ENCODE measurements at places on chromosomes 13 and 19. TPM values are rescaled to one million over a fixed set of nuclear protein-coding genes. Genes with fewer than 3 reads are reported as not detected.

DNA sequence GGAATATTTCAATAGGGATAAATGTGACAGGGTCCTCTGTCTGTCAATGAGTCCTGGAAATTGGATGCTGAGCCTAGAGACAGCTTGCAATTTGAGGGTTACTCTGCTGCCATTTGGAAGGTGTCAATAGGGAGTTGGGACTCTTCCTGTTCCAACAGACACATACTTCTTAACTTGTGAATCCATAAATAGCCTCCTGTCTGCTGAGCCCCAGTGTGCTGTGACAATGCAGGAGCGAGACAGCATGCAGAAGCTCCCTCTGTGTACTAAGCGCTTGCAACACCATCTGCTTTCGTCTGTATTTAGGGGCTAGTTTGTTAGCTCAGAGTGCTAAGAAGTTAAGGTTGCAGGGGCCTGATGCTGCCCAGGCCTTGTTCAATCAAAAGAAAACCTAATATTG lies 58.5 kb upstream of the GPR12 start:
- no peaks in the 10 kb centered on the region for H3K27me3 ChIP-seq
- no peaks in the 10 kb centered on the region for H3K36me3 ChIP-seq
- DNase-seq = no peak

DNA sequence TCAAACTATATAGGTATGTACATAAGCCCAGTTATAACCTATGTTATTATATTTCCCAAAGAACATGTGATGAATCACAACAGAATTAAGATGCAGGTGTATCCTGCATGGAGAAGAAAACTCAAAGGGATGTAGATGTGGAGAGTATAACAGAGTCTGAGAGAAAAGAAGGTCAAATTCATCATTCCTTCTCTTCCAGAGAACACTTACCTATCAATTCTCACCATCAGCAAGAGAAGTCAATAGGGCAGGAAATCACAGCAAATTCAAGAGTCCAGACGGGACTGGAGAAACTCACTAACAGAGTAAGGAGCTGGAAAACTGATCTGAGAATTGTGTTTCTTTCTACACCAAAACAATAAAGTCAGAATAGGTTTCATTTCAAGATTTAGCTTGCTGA lies 28.4 kb downstream of the DIAPH3 start:
- no peaks in the 10 kb centered on the region for H3K27me3 ChIP-seq
- H3K36me3 ChIP-seq = no peaks in the 10 kb centered on the region
- H3K27ac ChIP-seq = no peak overlapping the region

DNA sequence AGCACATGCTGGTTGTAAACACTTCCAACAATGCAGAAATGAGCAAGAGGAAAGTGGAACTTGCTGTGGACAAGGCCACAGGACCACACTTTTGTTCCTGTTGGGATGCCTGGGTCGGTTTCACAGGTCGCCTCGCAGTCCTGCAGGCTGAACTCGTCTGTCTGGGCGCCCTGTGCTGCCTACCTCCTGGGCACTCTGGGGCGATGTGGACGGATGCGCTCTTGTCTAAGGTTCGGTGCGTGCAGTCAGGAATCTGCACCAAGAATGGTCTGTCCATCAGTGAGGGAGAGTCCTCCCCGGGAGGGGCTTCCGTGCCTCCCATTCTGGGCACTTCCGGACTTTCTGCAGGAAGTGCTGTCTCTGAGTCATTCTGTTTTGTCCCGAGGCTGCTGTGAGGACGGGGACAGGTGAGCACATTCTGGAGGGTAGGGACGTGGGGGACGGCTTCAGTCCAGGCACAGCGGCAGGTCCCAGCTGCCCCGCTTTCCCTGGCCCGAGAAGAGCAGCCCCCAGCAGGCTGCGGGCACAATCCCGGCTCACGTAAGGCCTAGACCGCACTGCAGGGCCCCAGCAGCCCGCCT lies 24.1 kb upstream of the SLITRK1 start:
- H3K4me1 ChIP-seq = no peaks in the 10 kb centered on the region
- H3K4me3 ChIP-seq = no peak overlapping the region
- DNase-seq = no peak
- no peaks in the 10 kb centered on the region for H3K36me3 ChIP-seq

Gene PLPPR3
- not detected for total RNA-seq

DNA sequence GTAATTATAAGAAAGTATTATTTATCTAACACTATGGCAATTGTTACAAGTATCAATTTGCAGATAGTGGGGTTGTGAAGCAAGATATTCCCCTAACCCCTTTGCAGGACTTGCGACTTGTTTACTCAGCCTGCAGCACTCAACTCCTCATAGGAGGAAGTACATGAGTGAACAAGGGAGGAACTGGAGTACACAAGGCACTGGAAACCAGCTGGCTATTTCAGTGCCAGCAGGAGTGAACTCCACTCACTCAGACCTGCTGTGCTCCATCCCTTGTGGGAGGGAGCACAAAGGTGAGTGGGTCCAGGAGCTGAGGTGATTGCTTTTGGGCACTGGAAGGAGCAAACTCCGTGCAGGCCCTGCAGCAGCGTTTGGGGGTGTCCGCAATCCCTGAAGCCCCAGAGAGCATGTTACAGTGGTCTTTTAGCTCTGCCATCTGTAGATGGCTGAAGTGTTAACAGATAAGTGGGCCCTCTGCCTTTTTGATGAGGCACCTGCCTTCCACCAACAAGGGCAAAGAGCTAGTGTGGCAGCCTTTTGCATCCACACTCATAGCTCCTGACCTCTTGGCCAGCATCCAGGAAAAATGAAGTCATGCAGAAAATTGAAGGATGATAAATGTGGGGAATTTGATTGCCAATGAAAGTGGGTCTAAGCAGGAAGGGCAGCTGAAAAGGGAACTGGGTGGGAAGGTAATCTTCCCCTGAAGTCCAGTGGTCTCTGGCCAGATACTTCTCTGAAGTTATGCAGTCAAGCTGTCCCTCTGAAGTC lies 802.2 kb upstream of the MIR17HG start:
- H3K36me3 ChIP-seq = no peaks in the 10 kb centered on the region
- H3K4me1 ChIP-seq = no peaks in the 10 kb centered on the region
- no peaks in the 10 kb centered on the region for H3K27me3 ChIP-seq
- H3K4me3 ChIP-seq = no peak overlapping the region

Gene ZGLP1
- 0.58 TPM for total RNA-seq

DNA sequence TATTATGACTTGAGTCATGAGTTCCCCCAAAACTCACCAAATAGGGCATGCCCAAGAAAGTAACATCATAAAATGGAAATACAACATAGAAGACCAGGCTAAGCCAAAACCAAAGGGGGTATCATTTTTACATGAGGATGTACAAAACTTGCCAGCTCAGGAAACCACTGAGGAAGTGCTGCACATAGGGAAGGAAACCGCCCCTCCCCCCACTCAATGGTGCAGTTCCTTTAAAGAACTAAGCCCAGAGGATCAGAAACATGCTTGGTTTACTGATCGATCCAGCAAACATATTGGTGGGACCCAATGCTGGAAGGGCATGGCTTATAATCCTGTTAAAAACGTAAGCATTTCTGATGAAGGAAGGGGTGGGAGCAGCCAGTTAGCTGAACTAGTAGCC lies 4.2 kb upstream of the ZNF486 start:
- no peak overlapping the region for H3K27ac ChIP-seq
- H3K4me1 ChIP-seq = peaks cover 2% of the 10 kb centered on the region
- DNase-seq = no peak
- H3K36me3 ChIP-seq = no peaks in the 10 kb centered on the region

GRCh38 chr13:95568131-95568530 lies 15.6 kb downstream of the CLDN10 start:
- no peaks in the 10 kb centered on the region for H3K36me3 ChIP-seq
- H3K4me3 ChIP-seq = no peak overlapping the region
- no peak overlapping the region for H3K27ac ChIP-seq
- H3K27me3 ChIP-seq = no peaks in the 10 kb centered on the region

Gene ARID3A
- 3.5 TPM for total RNA-seq

Gene DHRS12
- 18.6 TPM for total RNA-seq

Gene NR2C2AP
- 16.7 TPM for total RNA-seq

GRCh38 chr13:73385848-73386247 lies 327.0 kb downstream of the KLF5 start:
- H3K27me3 ChIP-seq = no peaks in the 10 kb centered on the region
- H3K27ac ChIP-seq = no peak overlapping the region
- H3K4me3 ChIP-seq = no peak overlapping the region
- no peaks in the 10 kb centered on the region for H3K36me3 ChIP-seq
- no peak for DNase-seq

GRCh38 chr13:99970651-99971575 lies 654 bp downstream of the ZIC5 start:
- H3K4me1 ChIP-seq = peaks cover 47% of the 10 kb centered on the region
- H3K27me3 ChIP-seq = peaks cover 100% of the 10 kb centered on the region
- H3K27ac ChIP-seq = no peak overlapping the region

DNA sequence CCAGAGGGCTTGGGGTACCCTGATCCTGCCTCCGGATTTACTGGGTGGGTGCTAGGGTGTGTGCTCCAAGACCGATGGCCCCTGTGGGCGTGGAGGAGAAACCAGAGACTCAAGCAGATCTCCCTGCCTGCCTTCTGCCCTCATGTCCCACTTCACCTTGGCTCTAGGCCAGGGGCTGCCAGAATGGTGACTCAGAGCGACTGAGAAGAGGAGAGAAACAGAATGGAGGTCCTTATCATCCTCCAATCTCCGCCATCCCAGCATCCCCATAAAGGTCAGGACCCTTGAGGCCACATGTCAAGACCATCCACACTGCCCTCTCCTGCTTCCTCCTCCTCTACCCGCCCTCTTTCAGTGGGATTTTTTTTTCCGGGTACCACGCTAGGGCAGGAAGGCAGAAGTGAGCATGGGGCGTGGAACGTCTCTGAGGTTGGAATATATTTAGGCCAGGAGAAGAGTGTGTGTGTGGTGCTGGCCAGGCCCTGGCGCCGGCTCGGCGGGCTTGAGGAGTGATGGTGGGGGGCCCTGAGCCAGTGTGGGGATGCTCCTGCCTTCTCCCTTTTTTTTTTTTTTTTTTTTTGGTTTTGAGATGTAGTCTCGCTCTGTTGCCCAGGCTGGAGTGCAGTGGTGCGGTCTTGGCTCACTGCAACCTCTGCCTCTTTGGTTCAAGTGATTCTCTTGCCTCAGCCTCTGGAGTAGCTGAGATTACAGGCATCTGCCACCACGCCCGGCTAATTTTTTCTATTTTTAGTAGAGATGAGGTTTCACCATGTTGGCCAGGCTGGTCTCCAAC lies 22.3 kb downstream of the IER2 start:
- H3K27me3 ChIP-seq = no peaks in the 10 kb centered on the region
- H3K4me1 ChIP-seq = peaks cover 28% of the 10 kb centered on the region
- DNase-seq = peak; percentile 92
- no peaks in the 10 kb centered on the region for H3K36me3 ChIP-seq
- H3K4me3 ChIP-seq = no peak overlapping the region

DNA sequence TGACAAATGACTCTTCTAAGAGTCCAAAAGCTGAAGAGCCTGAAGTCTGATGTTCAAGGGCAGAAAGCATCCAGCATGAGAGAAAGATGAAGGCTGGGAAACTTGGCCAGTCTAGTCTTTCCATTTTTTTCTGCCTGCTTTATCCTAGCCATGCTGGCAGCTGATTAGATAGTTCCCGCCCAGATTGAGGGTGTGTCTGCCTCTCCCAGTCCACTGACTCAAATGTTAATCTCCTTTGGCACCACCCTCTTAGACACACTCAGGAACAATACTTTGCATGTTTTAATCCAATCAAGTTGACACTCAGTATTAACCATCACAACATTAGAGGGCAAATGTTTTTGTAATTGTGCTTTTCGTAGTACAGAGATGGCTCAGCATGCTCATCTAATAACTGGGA lies 267.5 kb upstream of the KLHL1 start:
- no peaks in the 10 kb centered on the region for H3K36me3 ChIP-seq
- H3K4me1 ChIP-seq = no peaks in the 10 kb centered on the region
- no peak for DNase-seq
- H3K27ac ChIP-seq = no peak overlapping the region
